Right renal cortex interstitium (tissue), 3 donors: ENCODE measurements at places on chromosomes 2 and 18. TPM values are rescaled to one million over a fixed set of nuclear protein-coding genes. Genes with fewer than 3 reads are reported as not detected.

GRCh38 chr2:167438206-167438605 is 549.9 kb downstream of the XIRP2 start:
- no peak for DNase-seq

GRCh38 chr2:229410264-229410663 is 139.2 kb upstream of the PID1 start:
- no peak for DNase-seq

- DNase-seq, result no peak
These were observed 123.6 kb upstream of the EFEMP1 start for GRCh38 chr2:56047136-56047535.

DNA sequence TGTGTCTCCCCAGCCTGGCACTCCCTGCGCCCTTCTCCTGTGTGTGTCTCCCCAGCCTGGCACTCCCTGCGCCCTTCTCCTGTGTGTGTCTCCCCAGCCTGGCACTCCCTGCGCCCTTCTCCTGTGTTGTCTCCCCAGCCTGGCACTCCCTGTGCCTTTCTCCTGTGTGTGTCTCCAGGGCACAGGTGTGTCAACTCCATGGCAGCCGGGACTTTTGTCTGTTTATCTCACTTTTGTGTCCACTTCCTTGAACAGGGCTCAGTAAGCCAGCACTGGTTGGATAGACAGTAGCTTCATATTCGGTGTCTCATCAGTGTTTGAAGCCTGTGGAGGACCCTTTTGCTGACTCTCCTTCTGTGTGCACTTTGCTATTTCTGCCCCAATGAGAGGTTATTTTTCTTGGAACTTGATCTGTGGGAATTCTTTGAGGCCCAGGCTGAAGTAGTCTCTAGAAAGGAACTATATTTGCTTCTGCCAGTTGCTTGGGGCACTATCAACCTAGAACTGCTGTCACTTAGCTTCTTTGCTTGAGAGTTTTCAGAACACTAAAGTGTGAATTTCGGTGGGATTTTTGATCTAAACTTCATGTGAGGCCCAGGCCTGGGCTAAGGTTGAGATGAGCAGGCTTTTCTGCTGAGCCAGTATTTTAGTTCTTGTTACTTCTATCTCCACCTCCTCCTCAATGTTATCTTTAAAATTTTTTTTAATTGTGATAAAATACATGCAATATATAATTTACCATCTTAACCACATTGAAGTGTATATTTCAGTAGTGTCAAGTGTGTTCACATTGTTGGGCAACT is 8.3 kb upstream of the ASB1 start:
- DNase-seq, result no peak

GRCh38 chr2:1640301-1641135 is 103.8 kb downstream of the PXDN start:
- DNase-seq, result no peak

DNA sequence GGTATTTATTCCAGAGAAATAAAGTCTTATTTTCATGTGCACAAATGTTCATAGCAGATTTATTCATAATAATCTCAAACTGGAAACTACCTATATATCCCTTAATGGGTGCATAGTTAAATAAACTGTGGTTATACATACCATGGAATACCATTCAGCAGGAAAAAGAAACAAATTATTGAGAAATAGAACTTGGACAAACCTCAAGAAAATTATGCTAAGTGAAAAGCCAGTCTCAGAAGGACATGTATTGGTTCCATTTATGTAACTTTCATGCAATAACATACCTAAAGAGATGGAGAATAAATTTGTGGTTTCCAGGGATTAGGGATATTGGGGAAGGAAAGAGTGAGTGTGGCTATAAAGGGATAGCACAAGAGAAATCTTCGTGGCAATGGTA is 452.6 kb downstream of the SETBP1 start:
- DNase-seq, result no peak

DNA sequence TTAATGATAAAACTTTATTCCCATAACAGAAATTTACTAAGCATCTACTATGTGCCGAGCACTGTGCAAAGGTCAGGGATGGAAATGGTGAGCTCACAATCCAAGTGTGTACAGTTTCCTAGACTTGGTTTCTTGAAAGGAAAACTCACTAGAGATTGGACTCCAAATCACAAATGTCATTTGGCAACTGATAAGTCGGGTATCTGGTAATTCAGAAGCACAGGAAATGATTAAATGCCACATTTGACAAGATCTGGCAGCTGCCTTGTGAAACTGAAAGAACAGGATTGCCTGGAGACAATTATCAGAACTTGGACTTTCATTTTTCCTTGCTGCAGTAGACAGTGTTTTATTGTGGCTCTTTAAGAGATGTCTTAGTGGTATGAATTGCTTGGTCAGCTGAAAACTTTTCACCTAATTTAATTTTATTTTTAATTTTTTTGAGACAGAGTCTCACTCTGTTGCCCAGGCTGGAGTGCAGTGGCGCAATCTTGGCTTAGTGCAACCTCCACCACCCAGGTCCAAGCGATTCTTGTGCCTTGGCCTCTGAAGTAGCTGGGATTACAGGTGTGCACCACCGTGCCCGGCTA is 19.2 kb downstream of the ITGA6 start:
- DNase-seq, result no peak

GRCh38 chr2:149651229-149651628 is 63.7 kb upstream of the MMADHC start:
- DNase-seq, result no peak

DNA sequence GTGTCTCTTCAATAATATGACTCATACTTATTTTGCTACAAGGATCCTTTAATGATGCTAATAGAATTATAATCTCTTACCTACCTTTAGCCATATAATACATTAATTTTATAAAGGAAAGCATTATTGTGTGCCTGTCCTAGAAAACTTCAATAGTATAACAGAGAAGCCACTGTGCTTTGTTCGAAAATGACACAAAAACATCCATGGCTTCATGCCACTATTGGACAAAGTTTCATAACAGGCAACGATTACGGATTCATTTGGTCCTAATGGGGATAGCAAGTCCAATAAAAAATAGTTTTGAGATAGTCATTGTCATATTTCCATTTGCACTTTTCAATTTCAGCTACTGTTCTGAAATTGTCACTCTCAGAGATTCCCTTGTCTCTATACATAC is 52.5 kb upstream of the CCDC150 start:
- no peak for DNase-seq

DNA sequence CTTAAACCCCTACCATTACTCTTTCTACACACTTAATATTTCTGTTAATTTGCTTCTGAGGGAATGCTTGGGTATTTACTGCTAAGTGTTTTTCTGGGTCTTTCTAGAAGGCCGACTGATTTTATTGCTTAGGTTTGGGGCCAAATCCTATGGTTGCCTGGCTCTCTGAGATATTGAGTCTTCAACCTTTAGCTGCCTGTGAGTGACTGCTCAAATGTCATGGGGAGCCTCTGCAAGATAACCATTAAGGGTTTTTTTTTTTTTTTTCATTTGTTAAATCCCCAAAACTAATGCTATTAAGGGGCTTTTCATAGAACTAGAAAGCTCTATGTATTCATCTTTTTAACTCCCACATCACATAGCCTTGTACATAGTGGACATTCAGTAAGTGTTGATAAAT is 5.0 kb downstream of the OSBPL6 start:
- no peak for DNase-seq

DNA sequence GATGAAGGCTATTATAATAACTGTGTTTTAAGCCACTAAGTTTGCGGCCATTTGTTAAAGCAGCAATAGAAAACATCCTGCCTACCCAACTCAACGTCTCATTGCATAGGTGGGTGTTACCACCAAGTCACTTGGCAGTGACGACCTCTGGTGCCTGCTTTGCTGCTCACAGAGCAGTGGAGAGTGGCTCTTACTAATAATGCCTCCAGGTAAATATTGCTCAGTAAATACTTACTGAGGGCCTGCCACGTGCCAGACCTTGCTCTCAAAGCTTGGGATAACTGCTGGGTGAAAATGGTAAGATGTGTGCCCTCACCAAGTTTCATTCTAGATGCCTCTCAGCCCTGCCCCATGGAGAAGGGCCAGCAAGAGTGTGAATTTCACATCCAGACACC is 27.7 kb downstream of the ITGA6 start:
- no peak for DNase-seq

- DNase-seq, result no peak
These were observed 32.7 kb upstream of the MYCN start for GRCh38 chr2:15907461-15908324.

DNA sequence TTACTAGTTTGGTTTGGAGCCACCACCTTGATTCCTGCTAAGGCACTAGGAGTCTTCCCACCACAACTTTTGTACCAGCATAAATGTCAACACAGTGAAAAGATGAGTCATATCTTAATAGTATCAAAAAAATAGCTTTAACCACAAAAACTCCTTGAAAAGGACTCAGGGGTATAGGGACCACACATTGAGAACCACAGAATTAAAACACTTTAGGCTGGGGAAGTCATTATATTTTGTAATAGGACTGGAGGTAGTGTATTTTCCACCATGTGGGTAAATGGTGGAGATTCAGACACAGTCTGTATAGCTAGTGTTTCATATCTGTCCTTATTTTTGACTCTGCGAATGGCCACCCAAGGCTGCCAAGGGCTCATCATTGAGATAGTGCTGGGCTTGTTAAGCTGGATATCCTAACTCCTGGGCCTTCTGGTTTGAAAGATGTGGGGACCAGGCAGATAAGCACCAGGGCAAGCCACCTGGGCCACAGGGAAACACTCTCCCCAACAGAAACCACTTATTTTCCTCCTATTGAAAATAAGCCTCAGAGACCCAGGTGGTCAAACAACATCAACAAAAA is 19.1 kb upstream of the FHL2 start:
- DNase-seq, result no peak

The KYNU gene
- 8.1 TPM for polyA plus RNA-seq

DNA sequence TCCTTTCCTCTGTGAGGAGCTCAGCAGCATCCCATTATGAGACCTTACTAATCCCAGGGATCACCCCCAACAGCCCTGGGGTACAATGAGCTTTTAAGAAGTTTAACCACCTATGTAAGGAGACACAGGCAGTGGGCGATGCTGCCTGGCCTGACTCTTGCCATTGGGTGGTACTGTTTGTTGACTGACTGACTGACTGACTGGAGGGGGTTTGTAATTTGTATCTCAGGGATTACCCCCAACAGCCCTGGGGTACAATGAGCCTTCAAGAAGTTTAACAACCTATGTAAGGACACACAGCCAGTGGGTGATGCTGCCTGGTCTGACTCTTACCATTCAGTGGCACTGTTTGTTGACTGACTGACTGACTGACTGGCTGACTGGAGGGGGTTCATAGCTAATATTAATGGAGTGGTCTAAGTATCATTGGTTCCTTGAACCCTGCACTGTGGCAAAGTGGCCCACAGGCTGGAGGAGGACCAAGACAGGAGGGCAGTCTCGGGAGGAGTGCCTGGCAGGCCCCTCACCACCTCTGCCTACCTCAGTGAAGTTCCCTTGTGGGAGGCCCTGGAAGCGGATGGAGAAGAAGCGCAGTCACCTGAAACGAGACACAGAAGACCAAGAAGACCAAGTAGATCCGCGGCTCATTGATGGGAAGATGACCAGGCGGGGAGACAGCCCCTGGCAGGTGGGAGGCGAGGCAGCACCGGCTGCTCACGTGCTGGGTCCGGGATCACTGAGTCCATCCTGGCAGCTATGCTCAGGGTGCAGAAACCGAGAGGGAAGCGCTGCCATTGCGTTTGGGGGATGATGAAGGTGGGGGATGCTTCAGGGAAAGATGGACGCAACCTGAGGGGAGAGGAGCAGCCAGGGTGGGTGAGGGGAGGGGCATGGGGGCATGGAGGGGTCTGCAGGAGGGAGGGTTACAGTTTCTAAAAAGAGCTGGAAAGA is 7.6 kb downstream of the PROC start:
- DNase-seq, result no peak

DNA sequence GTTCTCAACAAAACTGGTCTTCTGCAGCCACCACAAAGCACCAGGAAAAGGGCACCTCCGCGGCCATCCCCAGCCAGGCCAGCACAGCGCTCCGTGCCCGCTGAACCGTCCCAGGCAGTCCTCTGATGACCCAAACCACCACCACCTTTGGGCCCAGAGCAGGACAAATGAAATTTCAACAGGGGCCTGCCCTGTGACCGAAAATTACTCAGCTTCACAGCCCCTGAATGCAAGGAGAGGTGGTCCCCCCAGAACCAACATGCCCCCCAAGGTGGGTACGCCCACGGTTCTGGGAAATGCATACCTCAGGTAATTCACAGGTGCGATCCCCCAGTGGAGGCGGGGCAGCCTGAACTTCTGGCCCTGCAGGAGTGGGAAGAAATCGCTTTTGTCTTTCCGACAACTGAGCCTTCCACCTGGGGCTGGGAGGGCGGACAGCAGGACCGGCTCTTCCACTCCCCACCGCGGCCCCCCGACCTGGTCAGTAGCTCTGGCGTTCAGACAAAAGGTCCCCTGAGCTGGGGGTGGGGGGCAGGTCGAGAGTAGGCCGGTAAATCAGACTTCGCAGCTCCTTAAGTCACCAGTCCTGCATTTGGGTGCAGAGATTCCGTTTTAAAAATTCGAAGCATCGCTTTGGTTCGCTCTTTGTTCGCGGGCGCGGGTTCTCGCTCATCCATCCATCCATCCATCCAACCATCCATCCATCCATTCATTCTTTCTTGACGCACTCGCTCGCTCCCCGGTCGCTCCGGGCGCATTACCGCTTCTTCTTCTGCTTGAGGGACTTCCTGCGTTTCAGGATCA is 1.4 kb downstream of the ARL4C start:
- no peak for DNase-seq

- DNase-seq, result no peak
These were observed 34.0 kb downstream of the PIGN start for GRCh38 chr18:62152844-62153243.

DNA sequence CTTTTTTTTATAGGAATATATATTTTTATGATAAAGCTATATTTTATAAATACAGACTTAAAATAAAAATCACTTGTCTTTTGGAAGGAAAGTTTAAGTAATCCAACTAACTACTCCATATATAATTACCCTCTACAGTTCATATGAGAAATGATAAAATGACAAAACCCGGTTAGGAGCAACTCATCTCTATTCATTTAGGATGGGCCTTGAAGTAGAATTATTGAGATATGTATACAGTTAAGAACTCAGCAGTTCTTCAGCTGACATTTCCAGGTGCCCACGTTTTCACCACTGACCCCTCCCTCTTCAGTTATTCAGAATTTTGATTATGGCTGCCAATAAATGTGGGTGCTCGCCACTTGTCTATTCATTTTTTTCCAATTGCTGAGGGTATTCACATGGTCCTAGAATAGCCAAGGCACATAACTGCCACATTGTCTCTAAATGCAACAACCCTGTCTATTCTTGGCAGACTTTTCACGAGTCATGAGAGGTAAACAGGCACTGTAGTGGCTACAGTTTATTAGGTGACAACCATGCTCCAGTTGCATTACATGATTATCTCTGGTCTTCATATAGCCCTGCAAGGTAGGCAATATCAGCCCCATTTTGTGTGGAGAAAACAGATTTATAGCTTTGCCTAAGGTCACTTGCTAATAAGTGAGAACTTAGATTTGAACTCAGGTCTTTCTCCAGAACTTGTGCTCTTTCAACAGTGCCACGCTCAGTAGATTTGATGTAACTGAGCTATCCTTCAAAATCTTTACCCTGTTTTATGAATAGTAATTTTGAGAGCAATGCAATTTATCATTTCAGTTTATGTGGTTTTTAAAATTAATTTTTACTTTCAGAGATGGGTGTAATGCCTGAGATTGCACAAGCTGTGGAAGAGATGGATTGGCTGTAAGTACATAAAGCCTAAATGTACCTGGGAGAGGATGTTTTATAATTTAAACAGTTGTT is 2.9 kb downstream of the DDX1 start:
- no peak for DNase-seq

The VSNL1 gene
- 4.6 TPM for polyA plus RNA-seq
